Stimulated activated CD8-positive, alpha-beta memory T cell treated with anti-CD3 and anti-CD28 coated beads, Interleukin-2, amount 100 ng/mL, for 48 hours (primary cell): ENCODE measurements at places on chromosomes 12 and 14.

- no peak for DNase-seq
These were observed 64.9 kb upstream of the DICER1 start for GRCh38 chr14:95222151-95222631.

GRCh38 chr14:83133981-83134645 lies 1600.5 kb upstream of the SEL1L start:
- no peak for DNase-seq

DNA sequence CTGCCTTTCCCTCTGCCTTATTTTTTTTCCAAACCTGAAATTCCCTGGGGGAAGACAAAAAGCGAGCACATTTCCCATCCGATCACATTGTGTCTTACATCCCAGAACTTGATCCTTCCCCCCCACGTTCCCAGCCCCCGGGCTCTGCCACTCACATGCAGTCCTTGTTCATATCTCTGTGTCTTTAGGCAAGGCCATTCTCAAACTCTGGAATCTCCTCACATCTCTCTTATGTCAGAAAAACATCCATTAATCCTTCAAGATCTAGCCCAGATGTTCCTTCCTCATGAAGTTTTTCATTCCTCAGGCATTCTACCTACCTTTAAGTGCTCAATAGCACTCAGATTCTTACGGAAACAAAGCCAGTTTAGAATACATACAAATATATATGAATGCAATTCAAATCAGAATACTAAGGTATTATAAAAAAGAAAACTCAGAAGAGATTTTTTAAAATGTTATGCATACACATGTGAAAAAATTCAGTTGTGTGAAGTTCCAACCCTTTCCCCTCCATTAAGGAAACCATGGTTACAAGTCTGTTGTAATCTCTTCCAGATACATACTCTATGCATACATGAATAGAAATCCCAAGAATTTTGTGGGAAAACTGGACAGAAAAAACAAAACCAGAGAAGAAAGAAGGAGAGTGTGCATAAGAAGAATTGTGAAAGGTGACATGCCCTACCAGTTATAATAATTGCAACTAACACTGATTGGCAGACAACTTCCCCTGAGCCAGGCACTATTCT lies 120.3 kb downstream of the SLC38A1 start:
- no peak for DNase-seq

DNA sequence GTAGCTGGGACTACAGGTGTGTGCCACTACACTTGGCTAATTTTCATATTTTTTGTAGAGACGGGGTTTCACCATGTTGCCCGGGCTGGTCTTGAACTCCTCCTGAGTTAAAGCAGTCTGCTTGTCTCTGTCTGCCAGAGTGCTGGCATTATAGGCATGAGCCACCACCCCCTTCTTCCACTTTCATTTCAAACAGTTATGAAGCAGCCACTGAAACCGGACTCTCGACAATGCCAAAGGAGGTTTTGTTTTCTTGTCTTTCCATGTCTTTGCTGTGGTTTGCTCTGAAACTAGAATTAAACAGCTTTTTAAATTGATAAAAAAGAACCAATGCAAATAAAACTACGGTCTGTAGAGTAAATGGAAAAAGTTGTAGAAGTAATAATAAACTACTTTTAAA lies 30.4 kb downstream of the RAP1B start:
- peak; percentile 13 for DNase-seq

DNA sequence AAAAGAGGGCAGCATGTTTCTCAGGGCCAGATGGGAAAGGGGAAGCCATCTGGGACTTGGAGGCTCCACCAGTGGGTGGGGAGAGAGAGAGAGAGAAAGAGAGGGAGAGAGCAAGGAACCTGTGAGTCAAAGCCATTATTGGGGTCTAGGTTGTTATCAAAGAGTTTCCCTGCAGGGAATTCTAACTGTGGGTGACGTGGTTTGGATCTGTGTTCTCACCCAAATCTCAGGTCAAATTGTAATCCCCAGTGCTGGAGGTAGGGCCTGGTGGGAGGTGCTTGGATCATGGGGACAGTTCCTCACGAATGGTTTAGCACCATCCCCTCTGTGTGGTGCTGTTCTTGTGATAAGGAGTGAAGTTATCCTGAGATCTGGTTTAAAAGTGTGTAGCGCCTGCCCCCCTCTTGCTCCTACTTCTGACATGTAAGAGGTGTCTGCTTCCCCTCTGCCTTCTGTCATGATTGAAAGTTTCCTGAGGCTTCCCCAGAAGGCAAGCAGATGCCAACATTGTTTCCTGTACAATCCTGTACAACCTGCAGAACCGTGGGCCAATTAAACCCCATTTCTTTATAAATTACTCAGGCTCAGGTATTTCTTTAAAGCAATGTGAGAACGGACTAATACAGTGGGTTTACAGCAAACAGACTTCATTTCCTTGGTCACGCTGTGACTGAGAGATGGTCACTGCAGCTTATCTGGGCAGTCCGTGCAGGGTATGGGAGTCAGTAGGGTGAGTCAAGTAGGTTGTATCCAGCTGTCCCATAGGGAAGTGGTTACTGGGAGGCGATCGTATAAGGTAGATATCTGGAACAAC lies 52.4 kb downstream of the CCDC91 start:
- no peak for DNase-seq

DNA sequence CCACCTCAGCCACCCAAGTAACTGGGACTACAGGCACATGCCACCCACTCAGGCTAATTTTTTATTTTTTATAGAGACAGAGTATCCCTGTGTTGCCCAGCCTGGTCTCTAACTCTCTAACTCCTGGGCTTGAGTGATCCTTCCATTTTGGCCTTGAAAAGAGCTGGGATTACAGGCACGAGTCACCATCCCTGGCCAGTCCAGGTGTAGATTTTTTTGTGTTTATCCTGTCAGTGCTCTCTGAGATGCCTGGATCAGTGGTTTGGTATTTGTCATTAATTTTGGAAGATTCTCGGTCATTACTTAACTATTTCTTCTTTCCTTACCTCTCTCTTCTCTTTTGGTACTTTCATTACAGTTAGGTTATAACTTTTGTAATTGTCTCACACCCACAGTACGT lies 5.3 kb upstream of the HIF1A start:
- DNase-seq = no peak

DNA sequence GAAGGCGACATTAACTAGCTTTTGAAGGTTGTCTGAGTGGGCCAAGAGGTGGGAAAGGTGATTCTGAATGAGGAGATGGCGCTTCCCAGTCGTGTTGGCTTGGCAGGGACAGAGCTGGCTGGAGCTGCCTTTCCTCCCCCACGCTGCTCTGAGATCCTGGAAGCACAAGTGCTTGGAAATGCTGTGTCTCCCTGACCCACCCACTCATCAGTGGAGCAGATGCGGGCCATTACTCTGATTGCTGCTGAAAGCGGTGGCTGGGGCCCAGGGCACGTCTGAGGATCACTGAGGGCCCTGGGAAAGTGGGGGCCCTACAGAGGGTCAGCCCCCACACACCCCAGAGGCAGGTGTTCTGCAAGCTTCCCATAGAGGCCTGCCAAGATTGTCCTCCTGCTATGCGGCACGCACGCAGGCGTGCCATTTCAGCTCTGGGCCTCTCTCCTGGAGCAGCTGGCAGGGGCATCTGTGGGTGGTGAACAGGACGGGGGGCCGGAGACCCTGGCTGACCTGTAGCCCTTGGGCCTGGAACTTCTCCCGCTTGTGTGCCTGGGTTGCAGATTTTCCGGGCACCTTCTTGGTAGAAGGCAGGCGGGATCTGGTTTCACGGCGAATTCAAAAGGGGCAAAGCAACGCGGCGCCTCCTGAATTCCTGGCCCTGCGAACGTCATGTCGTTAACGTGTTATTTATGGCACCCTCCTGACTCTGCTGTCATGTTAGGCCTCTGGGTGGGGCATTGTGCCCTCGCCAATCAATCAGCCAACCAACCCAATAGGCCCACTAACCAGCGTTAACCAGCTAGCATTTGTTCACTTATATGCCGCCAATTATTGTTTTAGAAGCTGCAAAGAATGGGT lies 133.8 kb upstream of the TBX3 start:
- no peak for DNase-seq

DNA sequence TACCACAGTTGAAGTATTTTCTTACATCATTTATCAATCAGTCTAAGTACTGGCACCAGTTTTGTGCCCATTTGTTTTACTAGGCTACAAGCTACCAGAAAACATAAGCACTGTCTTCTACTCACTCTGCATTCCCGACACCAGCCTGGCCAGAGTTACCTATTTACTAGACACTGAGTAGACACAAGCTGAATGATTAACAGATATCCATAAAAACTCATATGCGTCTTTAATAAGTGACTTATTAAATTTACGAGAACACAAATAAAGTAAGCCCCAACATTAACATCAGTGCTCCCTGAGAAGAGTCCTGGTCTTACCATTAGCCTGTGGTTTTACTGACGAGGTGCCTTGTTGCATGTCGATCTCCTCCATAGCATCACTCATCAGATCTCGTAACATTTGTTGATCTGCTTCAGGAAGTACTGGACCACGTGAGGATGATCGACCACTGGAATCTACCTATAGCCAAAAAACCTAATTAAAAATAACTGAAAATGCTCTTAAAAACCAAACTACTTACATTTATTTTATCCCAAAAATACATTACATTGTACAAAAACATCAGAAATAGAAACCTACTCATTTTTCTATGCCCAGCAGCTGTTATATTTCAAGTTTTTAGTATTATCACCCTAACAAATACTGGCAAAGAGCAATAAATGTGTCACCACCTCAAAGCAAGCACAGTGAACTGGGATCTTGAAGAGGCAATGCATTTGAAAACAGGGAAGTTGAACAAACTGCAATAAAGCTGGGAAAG lies 53.3 kb downstream of the BDKRB1 start:
- no peak for DNase-seq

DNA sequence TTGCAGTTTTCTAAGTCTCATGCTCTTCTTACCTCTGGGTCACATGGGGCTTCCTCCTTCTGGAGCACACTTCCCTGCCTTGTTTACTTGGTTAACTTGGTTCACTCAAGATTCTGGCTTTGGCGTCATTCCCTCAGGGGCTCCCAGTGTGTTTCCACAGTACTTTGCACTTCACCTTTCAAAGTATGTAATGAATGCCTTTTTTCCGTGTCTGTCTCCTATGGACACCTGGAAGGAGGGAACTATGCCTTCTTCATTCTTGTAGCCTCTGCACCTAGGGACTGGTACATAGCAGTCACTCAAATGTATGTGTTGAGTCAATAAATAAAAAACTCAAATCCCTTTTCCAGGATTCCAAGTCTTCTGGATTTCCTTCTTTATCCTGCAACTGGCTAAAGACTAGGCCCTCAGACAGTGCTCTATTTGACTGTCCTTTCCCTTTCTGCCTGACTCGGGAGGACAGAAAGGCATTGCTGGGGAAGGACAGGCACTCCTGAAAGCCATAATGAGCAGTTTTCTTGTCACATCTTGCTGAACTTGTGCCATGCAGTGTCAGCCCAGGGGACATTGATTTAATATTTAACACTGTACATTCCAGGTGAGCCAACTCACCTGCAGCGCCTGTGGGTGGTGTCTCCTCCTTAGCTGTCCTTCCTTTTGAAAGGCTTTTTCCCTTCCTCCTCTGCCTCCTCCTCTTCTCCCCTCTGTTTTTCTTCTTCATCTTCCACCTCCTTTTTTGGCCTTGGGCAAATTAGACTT lies 12.8 kb downstream of the MYRFL start:
- DNase-seq = no peak
